ENCODE measurements at places on chromosomes 7 and 10. TPM values are rescaled to one million over a fixed set of nuclear protein-coding genes. Genes with fewer than 3 reads are reported as not detected.

The GSTO2 gene
- 0.38 TPM for total RNA-seq

The RAB18 gene
- 34.0 TPM for total RNA-seq

GRCh38 chr7:13949445-13949844, 40.0 kb downstream of the ETV1 start:
- no peak for DNase-seq

- no peak for DNase-seq
Measured at GRCh38 chr10:85615556-85615955, 751.0 kb downstream of the GRID1 start.

- no peak for DNase-seq
Measured at GRCh38 chr10:69890065-69890847, 88.5 kb downstream of the COL13A1 start.

The ZNF25 gene
- 9.6 TPM for total RNA-seq

GRCh38 chr10:60942788-60943315, 1.1 kb downstream of the RHOBTB1 start:
- DNase-seq, result no peak

The NKX2-3 gene
- not detected for total RNA-seq

DNA sequence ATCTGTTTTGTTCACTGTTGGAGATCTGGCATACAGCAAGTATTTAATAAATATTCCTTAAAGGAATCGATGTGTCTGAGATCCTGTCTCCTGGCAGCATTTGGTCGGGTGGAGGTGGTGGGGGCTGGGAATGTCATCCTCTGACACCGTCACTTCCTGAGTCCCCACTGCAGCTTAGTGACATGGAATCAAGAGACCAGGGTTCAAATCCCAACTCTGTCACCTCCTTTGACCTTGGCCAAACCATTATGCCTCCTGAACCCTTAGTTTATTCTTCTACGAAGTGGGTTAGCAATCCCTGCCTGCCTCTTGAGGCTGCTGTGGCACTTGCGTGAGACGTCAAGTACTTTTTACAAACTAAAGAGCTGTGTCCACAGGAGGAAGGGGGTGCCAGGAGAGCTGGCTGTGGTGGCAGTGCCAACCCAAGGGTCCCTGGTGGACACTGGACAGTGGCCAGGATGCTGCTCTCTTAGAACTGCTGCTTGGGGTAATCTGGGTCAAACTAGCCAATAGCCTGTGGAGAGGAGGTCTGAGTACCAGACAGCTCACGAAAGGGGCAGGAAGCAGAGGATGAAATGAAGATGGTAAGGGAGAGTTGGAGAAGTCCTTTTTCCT, 8.0 kb upstream of the ZMIZ1 start:
- DNase-seq, result no peak

DNA sequence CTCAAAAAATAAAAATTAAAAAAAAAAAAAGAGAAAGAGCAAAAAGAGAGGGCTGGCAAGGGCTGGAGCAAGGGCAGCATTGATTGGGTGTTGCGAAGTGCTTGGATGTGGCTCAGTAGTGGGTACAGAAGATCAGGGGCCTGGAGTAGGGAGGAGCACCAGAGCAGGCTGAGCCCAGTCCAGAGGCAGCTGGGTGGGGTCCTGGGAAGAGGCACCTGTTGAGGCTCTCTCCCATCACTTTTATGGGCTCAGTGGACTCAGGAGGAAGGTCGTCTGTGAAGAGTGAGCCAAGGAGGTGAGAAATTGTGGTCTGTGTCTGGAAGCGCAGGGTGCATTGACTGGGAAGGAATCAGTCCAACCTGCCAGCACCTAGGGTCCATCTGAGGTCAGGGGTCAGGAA, 11.8 kb upstream of the ZMIZ2 start:
- DNase-seq, result no peak

GRCh38 chr10:34890939-34891338, 75.8 kb upstream of the PARD3 start:
- no peak for DNase-seq

The CALCR gene
- not detected for total RNA-seq

- no peak for DNase-seq
Measured at GRCh38 chr10:73838008-73838567, 26.7 kb upstream of the NDST2 start.

DNA sequence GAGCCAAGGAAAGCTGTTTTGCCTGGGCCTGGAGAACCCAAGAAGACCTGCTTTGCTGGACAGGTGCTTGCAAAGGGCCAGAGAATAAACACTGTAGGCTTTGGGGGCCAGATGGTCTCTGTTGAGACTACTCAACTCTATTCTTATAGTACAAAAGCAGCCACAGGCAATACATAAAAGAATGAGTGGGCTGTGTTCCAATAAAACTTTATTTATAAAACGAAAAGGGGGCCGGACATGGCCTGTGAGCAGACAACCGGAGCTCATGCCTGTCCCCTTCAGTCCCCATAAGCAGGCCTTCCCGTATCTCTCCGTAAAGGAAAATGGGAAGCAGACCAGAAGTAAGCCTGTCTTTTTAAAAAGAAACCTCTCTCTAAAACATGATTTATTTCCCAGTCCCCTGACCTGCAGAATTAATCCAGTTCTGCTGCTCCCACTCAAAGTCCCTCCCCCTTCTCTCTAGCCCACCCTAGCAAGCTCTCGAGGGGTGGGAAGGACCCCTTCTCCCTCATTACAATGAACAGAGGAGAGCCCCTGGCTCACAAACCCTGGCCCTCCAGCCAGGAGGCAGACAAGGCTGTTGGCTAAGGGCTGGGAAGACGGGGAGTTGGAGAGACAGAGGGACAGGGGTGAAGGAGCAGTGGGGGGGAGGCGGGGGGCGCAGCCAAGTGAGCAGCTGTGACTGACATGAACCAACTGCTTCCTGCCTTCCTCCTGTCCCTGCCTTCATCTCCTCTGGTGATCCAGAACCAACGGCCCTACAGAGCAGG, 177.8 kb downstream of the NEURL1 start:
- no peak for DNase-seq

- DNase-seq, result no peak
Measured at GRCh38 chr7:48028938-48029337, at the start of gene SUN3. Gene SUN3, minus strand, starts transcription at chr7:48029107. Its CDS starts 169 bp downstream, at chr7:48028938.

DNA sequence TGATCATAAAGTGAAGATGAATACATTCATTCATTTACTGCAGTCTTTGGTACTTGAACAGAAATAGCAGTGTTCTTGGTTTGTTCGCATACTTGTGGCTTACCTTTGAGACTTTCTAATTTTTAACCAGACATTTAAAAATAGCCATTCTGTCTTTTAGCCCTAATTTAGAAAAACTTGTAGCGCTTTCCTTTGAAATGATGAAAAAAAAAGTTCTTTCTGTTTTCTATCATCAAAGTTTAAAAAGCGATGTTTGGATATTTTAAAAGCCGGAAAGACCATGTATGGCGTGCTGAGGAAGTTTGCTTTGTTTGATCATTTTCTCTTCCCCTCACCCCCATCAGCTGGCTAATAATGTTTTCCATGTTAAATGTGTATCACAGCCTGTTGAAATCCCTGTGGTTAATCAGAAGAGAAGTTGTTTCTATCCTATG, 116.3 kb downstream of the CUX1 start:
- no peak for DNase-seq

- DNase-seq, result no peak
Measured at GRCh38 chr7:49187543-49188268, 263.4 kb downstream of the CDC14C start.

The CFAP70 gene
- 0.45 TPM for total RNA-seq

DNA sequence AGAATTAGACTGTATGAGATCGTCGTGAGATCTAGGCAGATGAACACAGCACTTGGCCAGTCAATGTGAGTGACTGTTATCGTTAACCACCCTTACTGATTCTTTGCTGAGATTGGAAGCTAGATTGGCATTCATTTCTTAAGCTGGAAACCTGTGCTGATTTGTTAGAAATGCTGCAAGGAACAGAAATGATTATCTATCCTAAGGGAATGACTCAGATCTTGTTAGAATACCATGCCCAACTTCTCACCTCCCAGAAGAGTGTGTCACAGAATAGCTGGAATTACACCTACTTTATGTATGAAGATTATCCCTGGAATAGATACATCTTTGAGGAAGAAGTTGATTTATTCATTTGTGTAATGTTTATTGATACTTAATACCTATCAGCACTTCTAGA, 275.2 kb downstream of the AUTS2 start:
- DNase-seq, result no peak

DNA sequence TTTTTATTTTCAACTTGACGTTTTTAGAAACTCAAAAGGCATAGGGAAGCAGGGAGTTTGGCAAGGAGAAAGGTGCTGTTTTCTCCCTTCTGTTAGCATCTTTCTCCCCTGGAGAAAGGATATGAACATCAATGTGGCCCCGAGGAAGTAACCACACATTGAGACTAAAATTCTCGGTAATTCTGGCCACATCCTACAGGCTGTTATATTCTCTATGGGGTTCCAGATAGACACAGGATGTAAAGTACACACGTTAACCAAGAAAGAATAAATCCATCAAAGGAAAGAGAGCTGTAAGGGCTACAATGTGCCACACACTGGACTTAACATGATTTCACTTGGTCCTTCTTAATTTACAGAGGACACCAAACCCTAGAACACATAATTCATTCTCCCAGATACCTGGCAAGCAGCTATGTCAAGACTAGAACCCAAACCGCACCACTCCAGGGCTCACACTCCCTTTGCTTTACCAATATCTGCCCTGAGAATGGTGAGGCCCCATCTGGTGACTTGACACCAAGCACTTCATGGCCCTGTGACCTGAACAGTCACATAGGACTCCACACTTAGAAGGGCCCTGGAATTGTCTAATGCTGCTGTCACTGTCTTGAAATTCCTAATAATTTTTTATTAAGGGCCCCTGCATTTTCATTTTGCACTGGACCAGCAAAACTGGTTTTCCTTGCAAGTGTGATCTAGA, 73.9 kb downstream of the PRLHR start:
- no peak for DNase-seq

DNA sequence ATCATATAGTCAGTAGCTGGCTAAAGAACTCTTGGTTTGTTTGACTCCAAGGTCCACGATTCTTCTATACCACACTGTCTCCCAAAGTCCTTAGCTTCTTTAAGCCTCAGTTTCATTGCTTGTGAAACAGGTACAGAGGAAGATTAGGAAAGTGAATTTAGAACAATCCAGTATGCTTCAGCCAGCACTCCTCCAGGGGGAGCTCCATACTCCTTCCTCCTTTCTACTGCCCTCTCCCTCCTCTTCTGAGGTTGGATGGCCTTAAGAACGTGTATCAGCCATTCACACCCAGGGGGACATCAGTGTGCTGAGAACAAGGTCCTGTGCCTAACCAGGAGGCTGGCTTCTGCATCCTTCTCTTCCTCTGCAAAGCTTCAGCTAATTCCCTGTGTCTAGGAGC, 54.8 kb upstream of the CALD1 start:
- peak; percentile 59 for DNase-seq

The NME8 gene
- total RNA-seq, result not detected

- DNase-seq, result no peak
Measured at GRCh38 chr10:50439806-50440205, 183.9 kb downstream of the SGMS1 start.

DNA sequence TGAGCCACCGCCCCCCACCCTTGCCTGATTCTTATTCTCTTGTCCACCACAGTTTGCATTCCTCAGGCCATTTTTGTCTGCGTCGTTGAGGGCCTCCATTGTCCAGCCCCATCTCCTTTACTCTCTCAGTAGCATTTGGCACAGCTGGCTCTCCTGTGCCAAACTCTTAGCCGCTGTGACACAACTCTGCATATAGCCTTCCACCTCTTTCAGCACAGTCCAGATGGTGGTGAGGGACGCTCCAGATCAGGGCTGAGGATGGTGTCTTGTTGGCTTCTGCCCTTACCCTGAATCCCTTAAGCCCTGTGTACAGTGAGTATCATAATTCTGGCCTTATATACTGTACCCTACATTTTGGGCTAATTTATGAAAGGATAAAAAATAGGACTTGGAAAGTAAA, 45.6 kb downstream of the BMPR1A start:
- DNase-seq, result no peak

The ADCYAP1R1 gene
- total RNA-seq, result 0.06 TPM

- no peak for DNase-seq
Measured at GRCh38 chr7:4650433-4651047, 31.6 kb upstream of the FOXK1 start.

The CYP2C18 gene
- not detected for total RNA-seq

DNA sequence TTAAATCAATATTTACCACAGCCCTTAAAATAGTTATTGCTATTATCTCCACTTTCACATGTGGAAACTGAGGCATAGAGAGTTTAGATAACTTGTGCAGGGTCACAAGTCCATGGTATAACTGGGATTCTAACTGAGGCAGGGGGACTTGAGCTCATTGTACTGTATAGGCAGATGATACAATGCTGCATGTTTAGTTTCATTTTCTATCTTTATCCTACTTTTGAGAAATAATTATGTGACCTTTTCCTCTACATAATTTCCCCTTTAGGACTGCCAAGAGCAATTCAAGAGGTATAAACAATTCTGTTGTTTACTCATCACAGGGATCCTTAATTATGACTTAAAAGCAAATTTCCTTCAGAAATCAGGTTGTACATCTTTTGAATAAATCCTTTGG, 193.1 kb downstream of the SUGCT start:
- no peak for DNase-seq

- DNase-seq, result no peak
Measured at GRCh38 chr7:28754447-28754846, 203.7 kb downstream of the TRIL start.

DNA sequence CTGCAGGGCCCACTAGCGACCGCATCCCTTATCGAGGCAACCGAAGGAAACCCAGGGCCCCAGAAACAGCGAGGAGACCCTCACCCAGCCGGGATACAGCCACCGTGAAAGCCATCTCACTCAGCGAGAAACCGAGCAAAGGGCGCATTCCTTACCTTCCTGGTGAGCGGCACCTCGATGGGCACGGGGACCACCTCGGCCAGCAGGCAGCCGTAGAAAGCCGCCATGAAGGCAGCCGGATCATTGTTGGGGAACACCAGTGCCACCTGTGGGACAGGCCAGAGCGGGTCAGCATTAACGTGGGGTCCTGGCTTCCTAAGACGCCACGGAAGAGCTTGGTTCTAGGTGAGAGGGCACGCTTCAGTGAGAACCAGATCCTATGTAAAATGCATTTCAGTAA, 263.7 kb downstream of the ZMYND11 start:
- no peak for DNase-seq

The PLAC9 gene
- total RNA-seq, result not detected

DNA sequence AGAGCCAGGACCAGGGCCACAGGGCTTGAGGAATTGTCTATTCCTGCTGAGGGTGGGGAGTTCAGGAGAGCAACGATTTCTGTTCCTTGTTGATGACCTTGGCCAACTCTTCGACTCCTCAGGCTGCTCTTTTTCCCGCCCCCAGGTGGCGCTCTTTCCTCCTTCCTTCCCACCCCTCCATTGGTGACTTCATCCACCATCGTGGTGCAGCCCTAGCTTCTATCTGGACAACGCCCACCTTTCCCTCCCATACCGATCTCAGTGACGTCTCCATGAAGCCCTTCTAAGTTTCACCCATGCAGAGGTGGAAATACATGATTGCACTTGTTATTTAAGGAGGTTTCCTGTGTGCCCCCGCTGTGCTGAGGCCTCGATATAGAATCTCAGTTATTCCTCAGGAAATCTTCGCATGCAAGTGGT, 22.1 kb upstream of the CARD11 start:
- peak; percentile 24 for DNase-seq

The SLC25A13 gene
- total RNA-seq, result 24.7 TPM

- DNase-seq, result peak; percentile 79
Measured at GRCh38 chr10:5551531-5552375, 27.0 kb downstream of the CALML3 start.
